ENCODE measurements at places on chromosomes 6 and 20.
A peak's percentile ranks its signal among the peaks of the same experiment; 100 is the strongest.

GRCh38 chr20:23396950-23397627 lies 24.2 kb downstream of the NAPB start:
- no peak for DNase-seq

GRCh38 chr6:3490625-3490980 lies 33.8 kb upstream of the SLC22A23 start:
- no peak for DNase-seq

GRCh38 chr6:81075974-81076373 lies 676.5 kb downstream of the TENT5A start:
- DNase-seq: peak; percentile 35

- DNase-seq: no peak
Measured at GRCh38 chr6:51983564-51983963, 103.8 kb downstream of the PKHD1 start.

DNA sequence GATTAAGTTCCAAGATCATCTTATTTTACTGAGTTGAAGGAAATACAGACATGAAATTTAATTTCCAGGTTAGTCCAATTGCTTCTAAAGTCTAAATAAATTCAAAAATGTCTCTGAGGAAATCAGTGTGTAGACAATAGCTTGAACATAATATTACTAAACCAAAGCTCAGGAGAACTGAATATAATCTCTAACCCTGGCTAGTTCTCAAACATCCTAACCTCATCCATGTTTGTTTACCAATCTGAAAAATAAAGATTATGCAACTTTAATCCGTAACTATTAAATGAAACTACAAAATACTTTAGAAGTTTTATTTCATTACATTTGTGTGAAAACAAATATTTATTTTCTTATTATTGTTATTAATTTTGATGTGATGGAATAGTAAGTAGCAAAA lies 387.2 kb downstream of the TBC1D32 start:
- DNase-seq: no peak

- DNase-seq: no peak
Measured at GRCh38 chr6:11656491-11656890, 118.9 kb downstream of the TMEM170B start.

GRCh38 chr20:38617011-38617829 lies 15.6 kb downstream of the ARHGAP40 start:
- DNase-seq: peak; percentile 30

DNA sequence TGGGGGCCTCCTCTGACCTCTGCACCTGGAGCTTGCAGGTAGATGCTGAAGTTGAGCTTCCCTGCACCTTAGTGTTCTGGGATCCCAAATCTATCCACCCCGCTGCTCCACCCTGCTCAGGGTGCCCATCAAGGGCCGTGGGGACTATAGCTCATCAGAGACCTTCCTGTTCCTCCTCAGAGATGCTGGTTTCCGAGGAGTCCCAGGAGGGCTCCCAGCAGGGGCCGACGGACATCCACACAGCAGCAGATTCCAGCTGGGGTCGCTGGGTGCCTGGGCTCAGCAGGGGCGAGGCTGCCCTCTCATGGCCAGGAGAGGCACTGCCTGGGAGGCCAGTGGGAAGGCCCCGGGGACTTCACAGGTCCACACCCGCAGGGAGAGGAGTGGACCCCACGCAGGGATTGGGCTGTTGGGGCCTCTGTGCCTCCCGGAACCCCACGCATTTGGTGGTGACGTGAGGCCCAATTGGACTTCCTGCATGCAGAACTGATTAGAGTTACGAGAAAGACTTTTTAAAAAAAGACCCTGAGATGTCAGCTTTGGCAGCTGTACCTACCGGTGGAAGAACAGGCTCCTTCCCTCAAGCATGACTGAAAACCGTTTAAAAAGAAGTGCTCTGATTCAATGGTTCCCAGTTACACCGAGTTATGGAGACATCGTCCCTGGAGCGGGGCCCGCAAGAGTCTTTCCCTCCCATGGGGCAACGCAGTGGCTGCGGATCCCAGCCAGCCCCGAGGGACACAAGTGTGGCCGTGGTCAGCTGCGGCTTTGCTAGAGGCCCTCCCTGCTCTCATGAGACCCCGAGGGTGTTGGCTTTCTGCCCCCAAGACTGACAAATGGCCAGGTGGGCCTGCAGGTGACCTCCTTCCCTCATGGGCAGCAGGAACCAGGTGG lies 25.3 kb upstream of the SLCO4A1 start:
- DNase-seq: peak; percentile 72

GRCh38 chr20:64138276-64138815 lies 25.9 kb upstream of the MYT1 start:
- no peak for DNase-seq

DNA sequence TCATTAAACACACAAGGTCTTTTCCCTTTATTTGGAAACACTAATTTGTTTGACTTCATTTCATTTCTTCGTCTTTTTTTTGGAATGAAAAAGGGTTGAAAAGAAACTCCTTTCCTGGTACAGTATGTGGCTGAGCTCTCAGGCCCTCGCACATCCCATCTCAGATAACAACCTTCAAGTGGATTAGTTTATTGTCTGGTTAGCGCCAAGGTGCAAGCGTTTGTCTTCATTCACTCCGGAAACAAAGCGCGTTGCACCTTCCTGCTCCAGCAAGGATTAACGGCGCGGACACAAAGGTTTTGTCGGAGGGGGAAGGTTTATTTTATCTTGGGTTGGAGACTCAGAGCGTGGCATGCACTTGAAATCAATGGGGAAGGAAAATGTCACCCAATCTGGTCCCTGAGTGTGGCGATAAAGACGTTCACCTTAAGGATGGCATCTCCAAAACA lies 5.3 kb upstream of the NKX2-2 start:
- no peak for DNase-seq

DNA sequence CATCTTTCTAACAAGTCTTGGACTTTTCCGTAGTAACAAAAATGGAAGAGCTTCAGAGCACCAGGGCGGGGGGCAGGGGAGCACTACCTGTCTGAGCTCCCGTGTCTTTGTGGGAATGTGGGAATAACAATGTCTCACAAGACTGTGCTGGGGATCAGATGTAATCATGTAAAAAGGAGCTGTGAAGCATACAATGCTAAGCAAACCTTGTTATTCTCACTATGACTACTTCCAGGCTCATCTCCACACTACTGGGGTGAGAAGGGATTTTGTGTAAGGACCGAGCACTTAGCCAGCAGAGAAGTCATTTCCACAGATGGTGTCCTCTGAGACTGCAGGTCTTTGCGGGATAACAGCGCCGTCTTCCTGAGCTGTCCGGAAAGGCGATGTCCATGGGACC lies 27.1 kb downstream of the PRR18 start:
- DNase-seq: no peak

DNA sequence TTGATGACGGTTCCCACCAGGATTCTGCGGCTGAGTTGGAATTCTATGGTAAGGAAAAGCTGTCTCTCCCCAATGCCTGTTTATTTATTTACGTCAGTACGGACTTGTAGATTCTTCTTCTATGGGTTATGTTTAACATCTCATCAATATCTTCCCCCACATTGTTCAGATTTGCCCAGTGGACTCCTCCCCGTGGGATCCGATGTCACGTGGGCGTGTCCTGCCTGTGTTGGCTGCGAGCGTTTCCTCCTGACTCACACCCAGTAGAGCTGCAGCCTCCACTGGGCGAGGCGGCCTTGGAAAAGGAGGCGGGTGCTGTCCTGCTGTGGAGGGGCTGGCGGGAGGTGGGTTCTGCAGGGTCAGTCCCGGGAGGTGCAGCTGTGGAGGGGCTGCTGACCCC lies 46.8 kb upstream of the SLCO4A1 start:
- DNase-seq: peak; percentile 68

DNA sequence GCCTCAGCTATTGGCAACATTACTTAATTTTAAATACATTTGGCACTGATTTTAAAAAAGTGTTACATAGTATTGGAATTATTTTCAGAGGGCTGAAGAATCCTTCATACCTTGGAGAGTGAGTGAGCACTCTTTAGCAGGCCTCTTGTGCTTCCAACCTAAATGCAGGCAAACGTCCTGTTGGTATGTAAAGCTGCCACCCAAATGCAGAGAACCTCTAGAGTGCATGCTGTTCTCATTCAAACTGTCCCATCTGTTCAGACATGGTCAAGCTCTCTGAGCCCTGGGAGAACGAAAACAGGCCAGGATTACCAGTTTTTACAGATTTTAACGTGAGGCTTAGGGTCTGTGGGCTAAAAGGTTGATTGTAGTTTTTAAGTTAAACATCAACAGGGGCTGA lies 378.0 kb upstream of the FLRT3 start:
- DNase-seq: no peak

DNA sequence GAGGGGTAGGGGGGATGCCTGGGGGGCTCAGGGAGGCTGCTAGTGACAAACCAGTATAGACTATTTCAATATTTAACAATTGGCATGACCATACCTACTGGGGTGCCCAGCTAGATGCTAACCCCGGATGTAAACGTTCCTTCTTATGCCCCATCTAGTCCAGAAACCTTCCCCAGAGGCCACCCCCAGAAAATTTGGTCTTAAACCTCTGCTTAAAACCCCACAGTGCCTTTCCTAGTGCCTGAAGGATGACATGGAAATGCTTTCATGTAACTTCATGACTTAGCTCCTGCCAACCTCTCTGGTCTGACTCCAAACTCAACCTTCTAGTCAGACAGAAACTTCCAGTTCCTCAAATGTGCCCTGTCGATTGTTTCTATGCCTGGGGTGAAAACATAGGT lies 52.0 kb downstream of the JPH2 start:
- DNase-seq: no peak

DNA sequence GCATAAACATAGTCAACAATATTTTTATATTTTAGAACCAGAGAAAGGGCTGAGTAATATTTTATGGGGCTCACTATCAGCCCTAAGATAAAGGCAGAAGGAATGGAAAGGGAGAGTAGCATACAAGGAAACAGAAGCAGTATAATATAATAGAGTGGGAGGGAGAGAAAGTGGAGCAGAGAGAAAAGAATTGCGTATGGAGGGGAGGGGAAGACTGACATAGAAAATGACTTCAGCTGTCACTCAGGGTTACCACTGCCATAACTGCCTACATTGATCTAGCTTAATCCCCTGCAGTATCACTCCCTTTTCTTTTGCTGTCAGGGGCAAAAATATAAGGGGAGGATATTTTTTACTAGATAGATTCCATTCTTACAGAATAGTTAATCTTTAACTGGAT lies 1133.5 kb upstream of the MAP3K7 start:
- DNase-seq: no peak

- DNase-seq: no peak
Measured at GRCh38 chr6:125277838-125278237, 23.9 kb downstream of the HDDC2 start.

DNA sequence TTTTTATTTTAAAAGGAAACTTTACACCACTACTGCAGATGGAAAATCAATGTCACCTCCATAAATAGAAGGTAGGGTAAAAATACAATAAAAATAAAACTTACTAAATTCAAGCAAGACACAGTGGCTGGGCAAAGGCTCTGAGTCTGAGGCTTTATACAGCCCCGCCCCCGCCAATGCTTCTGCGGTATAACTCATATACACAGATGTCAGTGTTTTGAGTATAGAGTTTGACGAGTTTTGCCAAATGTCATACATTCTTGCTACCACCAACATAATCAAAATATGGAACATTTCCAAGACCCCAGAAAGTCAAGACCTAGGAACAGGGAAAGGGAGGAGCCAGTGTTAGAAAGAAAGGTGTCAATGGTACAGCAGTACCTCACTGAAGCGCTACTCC lies 12.8 kb downstream of the NFATC2 start:
- no peak for DNase-seq

DNA sequence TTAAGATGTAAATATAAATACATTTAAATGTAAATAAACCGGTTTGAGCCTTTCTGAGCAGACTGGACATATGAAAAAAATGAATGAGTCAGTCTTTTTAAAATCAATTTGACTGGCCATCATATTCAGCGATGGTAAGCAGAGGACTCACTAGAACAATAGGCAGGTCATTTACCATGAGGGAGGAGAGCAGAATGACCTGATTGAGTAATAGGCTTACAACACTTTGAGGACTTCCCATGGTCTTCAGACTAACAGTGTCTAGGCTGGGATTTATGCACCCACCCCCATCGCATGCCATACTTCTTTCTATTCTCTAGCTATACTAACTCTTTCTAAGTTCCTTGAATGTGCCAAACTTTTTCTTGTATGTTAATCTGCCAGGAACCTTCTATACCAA lies 241.9 kb upstream of the RAB32 start:
- DNase-seq: no peak

DNA sequence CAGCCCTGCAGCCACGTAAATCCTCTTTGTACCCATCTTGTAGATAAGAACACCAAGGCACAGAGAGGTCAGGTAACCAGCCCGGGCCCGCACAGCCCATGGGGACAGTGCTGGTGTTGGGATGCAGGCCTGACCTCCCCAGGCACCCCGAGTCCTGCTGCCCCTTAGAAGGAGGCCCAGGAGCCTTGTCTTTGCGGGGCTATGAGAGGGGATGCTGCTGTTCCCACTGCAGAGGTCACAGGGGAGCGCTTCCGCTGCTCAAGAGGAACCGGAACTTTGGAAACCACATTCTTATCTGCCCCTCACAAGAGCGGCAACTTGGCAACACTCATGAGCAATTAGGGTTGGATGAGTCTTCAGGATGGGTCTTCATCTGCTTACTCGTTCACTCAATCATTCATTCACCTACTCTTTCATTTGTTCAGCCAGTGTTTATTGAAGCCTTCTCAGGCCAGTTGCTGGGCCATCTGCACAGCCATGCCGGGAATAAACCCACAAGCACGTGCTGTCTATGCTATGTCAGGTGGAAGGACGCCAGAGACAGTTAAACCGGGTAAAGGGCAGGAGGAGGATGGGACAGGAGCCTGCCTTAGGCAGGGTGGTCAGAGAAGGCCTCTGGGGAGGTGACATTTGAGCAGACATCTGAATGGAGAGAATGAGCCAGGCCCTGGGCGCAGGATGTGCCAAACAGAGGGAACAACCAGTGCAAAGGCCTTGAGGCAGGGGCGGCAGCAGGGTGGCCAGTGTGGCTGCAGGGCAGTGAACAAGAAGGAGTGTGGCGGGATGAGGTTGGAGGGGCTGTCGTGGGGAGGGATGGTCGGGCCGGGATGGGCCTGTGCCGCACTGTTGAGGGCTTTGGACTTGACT lies 60.8 kb downstream of the RBM38 start:
- no peak for DNase-seq

- DNase-seq: no peak
Measured at GRCh38 chr20:50037123-50037522, 54.3 kb downstream of the SNAI1 start.
